ENCODE measurements at places on chromosomes 1 and 21.

DNA sequence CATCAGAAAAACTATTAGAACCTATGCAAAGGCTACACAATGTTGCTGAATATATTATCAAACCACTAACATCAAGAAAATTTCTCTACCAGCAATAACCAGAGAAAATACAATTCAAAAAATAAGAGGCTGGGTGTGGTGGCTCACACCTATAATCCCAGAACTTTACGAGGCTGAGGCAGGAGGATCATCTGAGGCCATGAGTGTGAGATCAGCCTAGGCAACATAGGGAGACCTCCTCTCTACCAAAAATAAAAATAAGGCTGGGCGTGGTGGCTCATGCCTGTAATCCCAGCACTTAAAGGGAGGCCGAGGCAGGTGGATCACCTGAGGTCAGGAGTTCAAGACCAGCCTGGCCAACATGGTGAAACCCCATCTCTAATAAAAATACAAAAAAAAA is 16.9 kb upstream of the PUM1 start:
- DNase-seq = no peak

DNA sequence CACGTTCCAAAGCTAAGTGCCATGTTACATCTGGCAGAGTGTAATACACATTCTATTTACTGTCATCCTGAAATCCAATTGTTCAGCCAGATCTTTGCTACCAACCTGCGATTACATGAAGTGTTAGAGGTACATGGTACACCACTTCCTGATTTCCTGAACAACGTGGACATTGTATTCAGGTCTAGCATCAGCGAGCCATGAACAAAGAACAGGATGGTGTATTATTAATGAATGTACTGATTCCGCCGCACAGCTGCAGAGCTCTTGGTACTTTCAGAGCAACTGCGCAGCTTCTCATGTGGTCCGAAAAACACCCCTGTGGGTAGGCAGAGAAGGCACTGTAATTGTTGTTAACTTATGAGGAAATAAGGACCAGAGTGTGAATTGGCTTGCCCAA is 511.4 kb downstream of the AJAP1 start:
- DNase-seq = no peak

- DNase-seq = no peak
Measured at GRCh38 chr1:221806236-221806635, 64.3 kb upstream of the DUSP10 start.

DNA sequence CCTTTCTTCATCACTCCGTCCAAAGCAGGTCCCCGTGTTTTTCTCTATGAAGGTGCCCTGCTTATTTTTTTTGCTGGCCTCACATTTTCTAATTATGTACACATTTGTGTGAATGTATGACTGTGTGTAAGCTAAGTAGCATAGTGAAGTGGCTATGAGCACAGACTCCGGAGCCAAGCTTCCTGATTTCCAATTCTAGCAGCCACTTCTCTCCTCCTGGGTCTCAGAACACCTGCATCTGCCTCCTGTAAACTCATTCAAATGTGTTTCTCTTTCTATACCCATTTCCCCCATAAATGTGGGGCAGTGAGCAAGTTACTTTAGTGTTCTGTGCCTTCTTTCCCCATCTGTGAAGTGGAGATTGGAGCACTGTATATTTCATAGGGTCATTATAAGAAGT is 2.1 kb downstream of the SLAMF6 start:
- DNase-seq = no peak

- no peak for DNase-seq
Measured at GRCh38 chr1:56644919-56645676, at the start of gene PRKAA2. TSS of gene PRKAA2 (plus strand) at chr1:56645314. CDS start at chr1:56645388, 74 bp downstream.

DNA sequence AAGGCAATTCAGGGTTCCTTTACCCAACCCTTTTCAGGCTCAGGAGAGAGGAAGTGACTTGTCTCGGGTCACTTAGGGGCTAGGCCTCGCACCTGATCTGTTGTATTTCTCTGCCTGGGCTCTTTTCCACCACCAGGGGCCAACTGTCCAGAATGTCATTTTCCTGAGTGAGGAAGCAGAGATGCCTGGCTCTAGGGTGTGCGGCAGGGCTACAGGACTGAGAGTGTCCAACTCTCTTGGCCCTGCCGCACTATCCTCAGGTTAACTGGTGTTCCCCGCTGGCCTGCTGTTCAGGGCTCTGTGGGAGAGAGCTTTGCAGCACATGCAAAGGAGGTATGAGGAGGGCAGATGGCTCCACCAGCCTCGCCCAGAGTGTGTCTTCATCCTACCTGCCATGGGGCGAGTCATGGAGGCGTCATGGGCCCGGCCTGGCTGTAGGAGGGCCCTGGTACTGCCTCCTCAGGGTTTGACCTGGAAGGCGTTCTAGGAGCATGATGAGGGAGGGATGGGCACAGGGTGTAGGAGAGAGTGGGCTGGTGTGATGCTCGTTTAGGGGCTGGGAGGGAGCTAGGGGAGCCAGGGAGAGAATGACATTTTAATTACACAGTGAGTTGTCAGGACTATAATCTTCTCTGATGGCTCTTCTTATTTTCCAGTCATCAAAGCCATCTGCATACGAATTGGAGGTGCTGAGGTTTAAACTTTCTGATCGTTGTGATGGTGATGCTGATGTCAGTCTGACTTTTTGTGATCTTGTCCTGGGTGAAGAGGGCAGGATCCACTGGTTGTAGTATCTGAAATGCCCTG is 128.3 kb downstream of the NOS1AP start:
- DNase-seq = no peak

GRCh38 chr1:92315766-92316599 is 17.1 kb downstream of the RPAP2 start:
- DNase-seq = no peak

GRCh38 chr1:110309767-110310166 is 29.4 kb upstream of the RBM15 start:
- no peak for DNase-seq

DNA sequence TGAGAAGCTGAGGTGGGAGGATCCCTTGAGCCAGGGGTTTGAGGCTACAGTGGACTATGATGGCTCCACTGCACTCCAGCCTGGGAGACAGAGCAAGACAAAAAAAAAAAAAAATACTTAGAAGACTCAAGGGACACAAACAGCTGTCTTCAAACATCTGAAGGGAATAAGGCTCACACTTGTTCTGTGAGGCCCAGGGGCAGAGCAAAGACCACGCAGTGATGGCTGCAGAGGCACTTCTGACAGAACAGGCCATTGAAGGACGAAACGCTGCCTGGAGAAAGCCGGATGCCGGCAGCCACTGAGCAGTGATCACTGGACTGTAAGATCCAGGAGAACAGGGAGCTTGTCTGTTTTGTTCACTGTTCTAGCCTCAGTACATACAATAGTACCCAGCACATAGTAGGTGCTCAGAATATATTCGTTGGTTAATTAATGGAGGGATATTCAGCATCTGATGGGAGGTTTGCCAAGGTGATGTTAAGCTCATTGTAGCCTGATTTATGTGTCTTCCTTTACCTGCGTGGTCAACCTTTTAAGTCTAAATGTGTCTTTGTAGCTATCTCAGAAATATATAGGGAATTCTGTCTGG is 12.1 kb upstream of the NDC1 start:
- DNase-seq = no peak

GRCh38 chr1:16209847-16210407 is 2.5 kb downstream of the ARHGEF19 start:
- DNase-seq = no peak
